Cortex of kidney (tissue), 1 donor: ENCODE measurements at places on chromosomes 5 and 9.

DNA sequence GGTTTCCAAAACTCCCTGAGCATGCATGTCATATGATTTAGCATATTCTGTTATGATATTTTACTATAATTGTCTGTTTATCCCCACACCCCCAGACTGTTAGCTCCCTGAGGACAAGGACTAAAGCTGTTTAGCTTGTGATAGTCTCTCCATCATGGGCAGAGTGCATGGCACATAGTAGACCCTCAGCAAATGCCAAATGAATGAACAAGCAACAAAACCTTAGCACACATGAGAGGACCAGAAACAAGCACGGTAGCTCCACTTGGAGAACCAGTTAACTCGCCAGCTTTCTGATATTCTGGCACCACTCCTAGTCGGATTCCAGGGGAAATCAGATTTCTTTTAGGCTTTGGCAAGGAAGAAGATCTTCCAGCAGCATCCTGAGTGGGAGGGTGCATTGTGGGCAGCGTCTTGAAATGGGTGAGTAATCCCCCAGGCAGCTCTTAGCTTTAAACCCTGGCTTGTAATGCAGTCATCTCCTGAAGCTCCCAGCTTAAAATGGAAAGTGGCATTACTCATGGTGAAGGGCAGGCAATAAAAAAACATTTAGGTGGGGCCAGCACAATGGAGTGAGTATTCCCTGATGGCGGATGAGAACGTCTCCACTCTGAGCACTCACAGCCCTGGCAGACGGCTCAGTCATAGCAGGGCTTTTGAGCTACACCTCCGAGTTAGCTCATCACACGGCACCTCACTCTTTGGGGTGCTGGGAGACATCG lies 41.1 kb downstream of the FGF1 start:
- DNase-seq: no peak

DNA sequence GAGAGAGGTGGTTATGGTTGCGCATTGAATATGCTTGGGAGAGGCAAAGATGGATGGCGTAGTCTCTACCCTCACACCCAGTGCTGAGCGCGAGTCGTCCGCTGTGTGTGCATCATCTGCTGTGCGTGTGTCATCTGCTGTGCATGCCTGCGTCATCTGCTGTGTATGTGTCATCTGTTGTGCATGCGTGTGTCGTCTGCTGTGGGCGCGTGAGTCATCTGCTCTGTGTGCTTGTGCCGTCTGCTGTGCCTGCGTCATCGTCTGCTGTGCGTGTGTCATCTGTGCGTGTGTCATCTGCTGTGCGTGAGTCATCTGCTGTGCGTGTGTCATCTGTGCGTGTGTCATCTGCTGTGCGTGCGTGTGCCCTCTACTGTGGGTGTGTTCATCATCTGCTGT lies 68.0 kb upstream of the IRX4 start:
- no peak for DNase-seq

DNA sequence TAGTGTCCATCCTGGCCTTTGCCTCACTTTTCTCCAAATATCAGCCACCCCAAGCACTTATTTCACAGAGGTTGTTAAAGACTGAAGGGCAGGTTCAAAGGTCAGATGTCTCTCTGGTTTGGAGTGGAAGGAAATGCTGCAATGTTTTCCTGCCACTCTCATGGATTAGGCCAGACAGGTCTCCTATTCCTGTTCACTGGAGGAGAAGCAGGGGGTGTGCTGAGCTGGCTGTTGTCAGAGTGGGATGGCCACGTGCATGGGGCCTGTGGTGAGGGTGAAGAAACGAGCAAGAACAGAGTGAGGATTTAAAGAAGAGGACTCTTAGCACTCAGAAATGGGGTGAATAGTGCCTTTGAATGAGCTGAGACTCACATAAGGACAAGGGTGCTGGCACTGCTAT lies 6.7 kb downstream of the TMEM8B start:
- DNase-seq: no peak

GRCh38 chr5:172463031-172463430 lies 8.7 kb upstream of the SH3PXD2B start:
- no peak for DNase-seq

GRCh38 chr5:50655810-50656205 lies 10.6 kb upstream of the PARP8 start:
- DNase-seq: no peak

DNA sequence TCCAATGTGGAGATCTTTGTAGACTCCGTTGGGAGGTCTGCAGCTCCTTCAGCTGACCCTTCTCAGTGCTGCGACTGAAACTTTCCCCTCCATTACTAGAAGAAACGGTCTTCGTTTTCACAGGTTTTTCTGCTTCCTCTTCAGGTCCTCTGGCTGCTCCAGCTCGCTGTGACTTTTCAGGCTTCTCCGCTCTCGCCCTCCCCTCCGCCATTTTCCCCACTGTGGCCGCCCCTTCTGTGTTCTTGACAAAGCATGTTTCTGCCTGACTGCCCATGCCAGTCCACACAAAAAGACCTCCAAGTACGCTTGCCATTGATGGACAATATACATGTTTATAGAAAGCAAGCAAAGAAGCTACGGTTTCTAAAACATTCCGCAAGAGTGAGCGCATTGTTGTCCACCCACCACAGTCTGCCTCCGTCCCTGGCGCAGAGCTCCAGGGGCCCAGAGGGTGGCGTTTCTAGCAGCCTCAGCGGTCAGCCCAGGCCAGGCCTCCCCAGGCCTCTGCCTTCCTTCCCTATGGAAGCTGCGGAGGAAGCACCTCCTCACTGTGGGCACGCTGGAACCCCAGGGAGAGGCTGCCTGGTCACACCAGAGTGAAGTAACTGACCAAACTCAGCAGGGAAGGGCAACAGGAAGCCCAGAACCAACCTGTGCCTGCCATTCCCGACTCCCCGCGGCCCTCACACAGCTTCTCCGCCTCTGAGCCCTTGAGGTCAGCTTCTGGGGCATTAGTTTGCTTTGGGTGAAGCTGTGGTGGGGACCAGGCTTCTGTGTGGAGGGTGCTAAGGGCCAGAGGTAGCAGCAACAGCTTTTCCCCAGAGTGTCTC lies 19.9 kb upstream of the S1PR3 start:
- no peak for DNase-seq

DNA sequence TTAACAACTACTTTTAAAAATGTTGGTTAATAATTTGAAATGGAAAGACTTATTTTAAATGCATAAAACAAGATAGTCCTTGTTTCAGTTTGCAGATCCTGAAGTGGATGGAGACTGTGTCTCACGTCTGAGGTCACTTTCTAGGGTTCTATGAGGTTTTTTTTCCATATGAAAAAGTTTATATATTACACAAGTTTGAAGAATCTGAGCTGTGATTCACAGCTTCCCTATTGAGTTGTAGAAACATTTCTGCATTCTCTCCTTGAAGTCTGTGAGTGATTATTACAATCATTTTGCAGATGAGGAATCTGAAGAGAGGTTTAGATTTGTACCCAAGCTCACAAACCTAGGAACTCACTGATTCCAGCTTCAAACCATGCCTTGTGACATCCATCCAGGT lies 442.5 kb upstream of the KLF4 start:
- no peak for DNase-seq

DNA sequence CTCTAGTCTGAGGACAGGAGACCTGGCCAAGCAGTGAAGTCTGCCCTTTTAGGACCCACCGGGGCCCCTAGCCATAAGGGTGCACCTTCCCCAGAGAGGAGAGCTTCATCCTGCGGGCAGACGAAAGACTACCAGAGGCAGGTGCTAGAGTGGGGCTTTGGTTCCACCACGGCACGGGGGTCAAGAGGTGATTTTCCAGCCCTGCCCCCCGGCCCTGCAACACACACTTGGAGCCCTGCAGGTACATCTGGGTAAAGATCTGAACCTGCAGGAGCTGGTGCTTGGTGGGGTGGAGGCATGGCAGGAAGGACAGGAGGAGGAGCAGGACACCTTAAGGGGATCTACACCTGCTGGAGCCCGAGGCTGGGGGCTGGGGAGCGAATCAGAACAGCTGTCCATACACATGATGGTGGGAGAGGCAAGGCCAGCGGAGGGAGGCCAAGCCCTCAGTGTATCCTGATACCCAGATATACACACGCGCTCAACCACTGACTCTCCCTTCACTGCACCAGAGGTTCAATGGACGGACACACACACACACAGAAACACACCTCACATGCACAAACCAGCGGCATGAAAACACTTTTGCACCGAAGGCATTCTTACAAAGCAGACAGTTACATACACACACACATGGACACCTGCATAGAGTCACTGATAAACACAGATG lies 98.4 kb upstream of the MVB12B start:
- no peak for DNase-seq

- DNase-seq: no peak
Observed at GRCh38 chr5:1476181-1476966, 31.1 kb upstream of the SLC6A3 start.

- no peak for DNase-seq
Observed at GRCh38 chr5:761854-762710, 22.4 kb downstream of the ZDHHC11B start.

- DNase-seq: no peak
Observed at GRCh38 chr9:93447655-93448054, 3.8 kb upstream of the FAM120A start.

DNA sequence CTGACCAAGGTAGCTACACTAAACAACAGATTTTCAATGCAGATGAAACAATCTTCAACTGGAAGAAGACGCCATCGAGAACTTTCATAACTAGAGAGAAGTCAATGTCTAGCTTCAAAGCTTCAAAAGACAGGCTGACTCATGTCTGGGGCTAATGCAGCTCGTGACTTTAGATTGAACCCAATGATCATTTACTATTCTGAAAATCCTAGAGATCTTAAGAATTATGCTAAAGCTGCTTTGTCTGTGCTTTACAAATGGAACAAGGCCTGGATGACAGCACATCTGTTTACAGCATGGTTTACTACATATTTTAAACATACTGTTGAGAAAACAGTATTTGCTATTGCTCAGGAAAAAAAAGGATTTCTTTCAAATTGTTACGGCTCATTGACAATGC lies 54.9 kb downstream of the RICTOR start:
- no peak for DNase-seq

DNA sequence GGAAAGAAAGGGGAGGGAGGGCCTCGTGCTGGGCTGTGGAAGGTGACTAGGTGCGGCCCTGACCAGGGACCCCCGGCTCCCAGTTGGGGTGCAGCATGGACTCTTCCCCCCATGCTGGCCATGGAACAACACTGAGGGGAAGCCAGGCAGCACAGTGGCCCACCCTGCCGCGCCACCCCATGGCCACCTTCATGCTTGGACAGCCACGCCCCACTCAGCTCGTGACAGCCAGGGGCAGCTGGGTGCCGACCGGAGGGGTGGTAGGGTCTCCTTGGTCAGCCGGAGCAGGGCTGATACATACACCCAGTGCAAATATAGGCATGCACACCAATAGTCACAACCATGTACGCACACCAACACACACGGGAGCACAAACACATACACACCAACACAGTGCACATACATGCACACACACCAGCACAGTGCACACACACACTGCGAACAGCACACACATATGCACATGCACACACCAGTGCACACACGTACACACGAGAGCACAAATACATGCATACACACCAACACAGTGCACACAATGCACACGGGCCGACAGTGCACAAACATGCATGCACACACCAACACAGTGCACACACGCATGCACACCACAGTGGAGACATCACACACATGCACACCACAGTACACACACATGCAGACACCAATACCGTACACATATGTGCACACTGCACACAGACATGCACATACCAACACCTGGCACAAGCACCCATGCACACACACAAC lies 8.3 kb downstream of the SOHLH1 start:
- DNase-seq: no peak

GRCh38 chr9:128341435-128341849 lies 1.1 kb downstream of the SLC27A4 start:
- DNase-seq: no peak

DNA sequence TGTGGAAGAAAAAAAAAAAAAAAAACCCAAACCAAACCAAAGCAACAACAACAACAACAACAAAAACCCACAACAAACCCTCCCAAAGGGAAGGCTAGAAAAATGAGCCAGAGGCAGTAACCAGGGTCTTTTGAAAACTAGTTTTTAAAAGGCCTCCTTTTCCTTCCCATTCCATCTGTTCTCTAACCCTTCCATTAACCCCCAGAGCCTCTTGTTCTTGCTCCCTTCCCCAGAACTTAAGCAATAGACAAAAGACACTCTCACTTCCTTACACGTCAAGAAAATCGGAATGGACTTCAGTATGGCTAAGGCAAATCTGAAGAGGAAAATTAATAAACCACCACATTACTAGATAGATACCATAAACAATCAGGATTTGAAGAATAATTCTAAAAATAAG lies 292.8 kb downstream of the ARL15 start:
- no peak for DNase-seq

DNA sequence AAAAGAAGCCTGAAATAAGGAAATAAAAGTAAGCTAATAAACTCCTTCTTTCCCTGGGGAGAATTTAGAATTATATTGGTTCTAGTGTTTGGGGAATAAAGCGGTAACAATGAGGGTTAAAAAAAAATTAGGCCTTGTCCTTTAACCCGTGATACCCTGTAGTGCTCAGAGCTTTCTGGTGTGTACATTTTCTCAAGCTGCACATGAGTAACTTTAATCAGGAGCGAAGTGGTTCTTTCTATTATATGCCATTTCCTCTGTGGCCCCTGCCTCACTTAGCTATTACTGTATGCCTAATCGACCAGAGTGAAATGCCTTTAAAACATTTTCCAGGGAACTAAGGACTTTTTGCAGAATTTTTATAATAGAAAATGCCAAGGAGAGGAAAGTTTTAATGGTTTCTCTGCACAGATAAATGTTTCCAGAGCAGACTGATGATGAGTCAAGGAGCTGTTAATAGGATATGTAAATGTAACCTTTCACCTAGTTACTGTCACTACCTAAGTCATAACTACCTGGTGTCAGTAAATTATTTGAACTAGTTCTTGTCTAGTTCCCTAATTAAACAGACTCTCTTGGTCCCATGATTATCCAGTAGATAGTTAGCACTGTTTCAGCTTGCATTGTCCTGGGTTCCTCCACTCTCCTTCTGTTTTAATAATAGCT lies 7.6 kb downstream of the PAM start:
- no peak for DNase-seq

- DNase-seq: no peak
Observed at GRCh38 chr9:26205261-26205660, 527.0 kb upstream of the TUSC1 start.

- DNase-seq: no peak
Observed at GRCh38 chr5:143217065-143217803, 186.3 kb downstream of the NR3C1 start.

GRCh38 chr9:136326061-136326760 lies 1.1 kb upstream of the GPSM1 start:
- no peak for DNase-seq

DNA sequence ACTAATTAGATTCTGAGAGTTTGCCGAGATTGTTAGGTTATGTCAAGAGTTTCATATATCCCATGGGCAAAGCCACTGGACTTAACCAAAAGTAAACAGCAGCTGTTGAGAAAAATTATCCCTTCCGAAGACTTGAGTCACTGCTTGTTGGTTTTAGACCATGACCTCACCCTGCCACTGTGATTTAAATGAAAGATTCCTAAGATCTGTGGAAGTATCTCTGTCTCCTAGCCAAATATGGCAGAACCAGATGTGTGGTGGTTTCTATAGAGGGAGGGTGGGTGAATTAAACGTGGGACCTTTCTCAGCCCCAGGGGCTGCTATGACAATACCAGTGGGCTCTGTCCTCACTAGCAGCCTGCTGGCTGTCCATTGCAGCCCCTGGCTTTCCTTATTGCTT lies 19.3 kb downstream of the DMRT3 start:
- DNase-seq: no peak

- DNase-seq: no peak
Observed at GRCh38 chr9:123548741-123549545, 192.9 kb downstream of the CRB2 start.
